Vagina (tissue), 2 donors: ENCODE measurements at places on chromosomes 6 and 20.

DNA sequence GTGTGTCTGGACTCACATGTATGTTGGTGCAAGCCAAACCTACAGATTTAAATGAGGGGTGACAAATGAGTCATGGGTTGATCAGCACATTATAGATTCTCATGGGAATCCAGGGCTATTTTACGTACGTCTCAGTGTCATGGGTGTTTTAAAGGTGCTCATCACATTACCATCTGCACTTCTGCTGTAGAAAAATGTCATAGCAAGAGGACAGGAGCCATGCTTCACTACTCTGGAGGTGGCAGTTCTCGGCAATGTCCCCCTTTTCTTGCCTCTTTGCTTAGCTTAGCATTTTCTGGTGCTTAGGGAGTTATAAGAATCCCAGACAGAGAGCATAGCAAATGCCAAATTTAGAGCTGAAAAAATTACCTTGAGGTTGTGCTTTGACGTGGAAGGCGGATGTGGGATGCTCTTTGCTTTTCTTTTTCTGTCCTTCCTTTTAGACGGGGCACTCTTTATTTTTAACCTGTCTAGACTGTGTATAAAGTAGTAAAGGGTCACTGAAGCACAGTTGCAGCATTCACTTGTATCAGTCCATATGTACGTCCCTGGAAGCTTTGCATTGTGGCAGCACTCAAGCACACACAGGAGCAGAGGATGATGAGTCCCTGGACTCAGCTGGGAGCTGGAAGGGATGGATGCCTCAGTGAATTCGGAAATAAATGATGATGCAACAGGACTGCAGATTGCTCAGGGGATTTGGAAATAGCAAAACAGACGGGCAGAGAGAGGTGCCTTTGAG lies 139.7 kb downstream of the SYNDIG1 start:
- DNase-seq, result no peak

GRCh38 chr20:57544838-57545564 lies 15.9 kb upstream of the PCK1 start:
- DNase-seq, result no peak

DNA sequence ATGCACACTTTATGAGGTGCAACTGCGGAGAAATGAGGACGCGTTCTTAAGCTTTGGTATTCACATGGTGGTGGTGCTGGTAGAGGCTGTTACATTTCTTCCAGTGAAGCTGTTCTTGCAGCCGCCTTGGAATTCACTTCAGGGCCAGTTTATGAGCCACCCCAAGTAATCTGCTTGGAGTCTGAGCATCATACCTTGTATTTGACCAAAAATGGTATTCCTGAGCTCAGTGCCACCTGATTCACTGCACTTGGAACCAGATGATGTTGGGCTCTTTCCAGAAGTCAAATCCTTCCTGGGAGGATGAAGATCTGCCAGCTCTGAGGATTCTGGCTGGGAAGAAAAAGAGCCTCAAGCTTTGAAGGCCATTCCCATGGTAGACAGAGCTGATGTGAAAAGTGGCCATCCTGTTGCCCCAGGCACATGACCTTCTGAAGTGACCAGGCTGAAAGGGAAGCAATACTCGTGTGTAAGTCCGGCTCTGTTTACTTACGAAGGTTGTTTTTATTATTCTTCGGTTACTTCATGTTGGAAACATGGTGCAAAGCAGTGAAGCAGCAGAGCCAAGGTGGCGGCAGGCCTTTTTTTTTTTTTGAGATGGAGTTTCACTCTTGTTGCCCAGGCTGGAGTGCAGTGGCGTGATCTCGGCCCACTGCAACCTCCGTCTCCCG lies 7.7 kb downstream of the MANBAL start:
- no peak for DNase-seq

- no peak for DNase-seq
These were observed 71.0 kb downstream of the PLAGL1 start for GRCh38 chr6:143936778-143937667.
